Omental fat pad (tissue), 4 donors: ENCODE measurements at places on chromosomes 1 and 21.

GRCh38 chr1:6523566-6523965 lies 30.7 kb downstream of the NOL9 start:
- no peak for DNase-seq

DNA sequence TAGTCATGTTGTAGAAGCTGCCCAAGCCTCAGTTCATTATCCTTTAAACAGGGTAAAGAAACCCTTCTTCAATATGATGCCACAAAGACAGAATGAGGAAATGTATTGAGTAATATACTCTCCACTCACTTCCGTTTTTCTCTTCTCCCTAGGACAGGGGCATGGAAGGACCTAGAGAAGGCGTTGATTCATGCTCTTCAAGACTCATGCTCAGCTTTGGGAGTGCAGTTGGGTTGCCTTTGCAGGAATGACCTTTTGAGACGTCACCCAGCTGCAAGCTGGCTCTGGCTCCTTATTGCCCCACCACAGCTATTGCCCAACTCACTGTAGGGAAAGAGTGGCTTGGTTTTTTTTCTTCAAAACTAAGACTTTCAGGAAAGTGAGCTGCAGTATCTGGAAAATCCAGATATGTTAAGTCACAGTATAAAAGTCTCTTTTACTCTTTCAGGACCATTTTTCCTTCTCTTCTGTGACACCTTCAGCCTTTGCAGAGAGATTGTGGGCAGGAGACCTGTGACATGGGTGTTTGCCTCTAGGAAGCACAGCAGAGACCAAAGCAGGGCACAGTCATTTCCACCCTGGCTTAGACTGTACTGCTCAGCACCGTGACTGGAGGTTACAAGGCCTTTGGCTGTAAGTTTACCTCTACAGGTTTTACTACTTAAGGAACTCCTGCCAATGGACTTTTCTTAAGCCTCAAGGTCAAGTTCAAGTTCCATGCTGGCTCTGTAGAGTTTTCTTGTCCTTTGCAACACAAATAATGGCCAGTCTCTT lies 39.5 kb downstream of the XCL2 start:
- DNase-seq = peak; percentile 60

GRCh38 chr1:61446531-61446991 lies 278.4 kb downstream of the TM2D1 start:
- no peak for DNase-seq

GRCh38 chr1:103025858-103026409 lies 82.4 kb downstream of the COL11A1 start:
- DNase-seq = no peak

GRCh38 chr1:29912425-29912824 lies 676.1 kb downstream of the PTPRU start:
- no peak for DNase-seq

DNA sequence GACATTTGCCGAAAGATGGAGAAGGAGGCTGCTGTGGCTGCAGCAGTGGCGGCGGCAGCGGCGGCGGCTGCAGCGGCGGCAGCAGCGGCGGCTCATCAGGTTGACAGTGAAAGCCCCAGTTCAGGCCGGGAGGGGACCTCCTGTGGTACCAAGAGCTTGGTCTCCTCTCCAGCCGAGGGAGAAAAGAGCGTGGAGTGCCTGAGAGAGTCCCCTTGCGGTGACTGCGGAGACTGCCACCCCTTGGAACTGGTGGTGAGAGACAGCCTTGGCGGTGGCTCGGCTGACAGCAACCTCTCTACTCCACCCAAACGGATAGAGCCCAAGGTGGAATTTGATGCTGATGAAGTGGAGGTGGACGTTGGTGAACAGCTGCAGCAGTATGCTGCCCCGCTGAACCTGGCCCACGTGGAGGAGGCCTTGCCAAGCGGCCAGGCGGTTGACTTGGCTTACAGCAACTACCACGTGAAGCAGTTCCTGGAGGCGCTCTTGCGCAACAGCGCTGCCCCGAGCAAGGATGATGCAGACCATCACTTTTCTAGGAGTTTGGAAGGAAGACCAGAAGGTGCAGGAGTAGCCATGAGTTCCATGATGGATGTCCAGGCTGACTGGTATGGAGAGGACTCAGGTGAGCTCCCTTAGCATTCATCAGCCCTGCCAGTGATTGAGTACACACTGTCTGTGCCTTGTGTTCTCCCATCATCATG lies 6.3 kb downstream of the ZBTB8B start:
- DNase-seq = no peak
